ENCODE measurements at places on chromosomes 16 and 17. TPM values are rescaled to one million over a fixed set of nuclear protein-coding genes. Genes with fewer than 3 reads are reported as not detected.

The CSHL1 gene
- not detected for total RNA-seq

The SMIM36 gene
- total RNA-seq = not detected

The NAGS gene
- 0.28 TPM for total RNA-seq

The KRT24 gene
- total RNA-seq = not detected

The PTX4 gene
- total RNA-seq = not detected

The PPY gene
- total RNA-seq = not detected

The CD79B gene
- not detected for total RNA-seq

The MYLK3 gene
- under 0.01 TPM for total RNA-seq

The SLC22A31 gene
- total RNA-seq = 0.56 TPM

The SLC12A3 gene
- total RNA-seq = not detected
